Activated T-helper 2 cell treated with anti-CD3 and anti-CD28 coated beads, Interferon-gamma antibody, Interleukin-2, Interleukin-4, amounts not matched to agents 10 μg/mL and 5 μg/mL and 100 μg/mL, durations not matched to agents 14 hours and 24 hours and 36 hours (primary cell): ENCODE measurements at places on chromosomes 7 and 10. TPM values are rescaled to one million over a fixed set of nuclear protein-coding genes. Genes with fewer than 3 reads are reported as not detected.
A peak's percentile ranks its signal among the peaks of the same experiment; 100 is the strongest.

DNA sequence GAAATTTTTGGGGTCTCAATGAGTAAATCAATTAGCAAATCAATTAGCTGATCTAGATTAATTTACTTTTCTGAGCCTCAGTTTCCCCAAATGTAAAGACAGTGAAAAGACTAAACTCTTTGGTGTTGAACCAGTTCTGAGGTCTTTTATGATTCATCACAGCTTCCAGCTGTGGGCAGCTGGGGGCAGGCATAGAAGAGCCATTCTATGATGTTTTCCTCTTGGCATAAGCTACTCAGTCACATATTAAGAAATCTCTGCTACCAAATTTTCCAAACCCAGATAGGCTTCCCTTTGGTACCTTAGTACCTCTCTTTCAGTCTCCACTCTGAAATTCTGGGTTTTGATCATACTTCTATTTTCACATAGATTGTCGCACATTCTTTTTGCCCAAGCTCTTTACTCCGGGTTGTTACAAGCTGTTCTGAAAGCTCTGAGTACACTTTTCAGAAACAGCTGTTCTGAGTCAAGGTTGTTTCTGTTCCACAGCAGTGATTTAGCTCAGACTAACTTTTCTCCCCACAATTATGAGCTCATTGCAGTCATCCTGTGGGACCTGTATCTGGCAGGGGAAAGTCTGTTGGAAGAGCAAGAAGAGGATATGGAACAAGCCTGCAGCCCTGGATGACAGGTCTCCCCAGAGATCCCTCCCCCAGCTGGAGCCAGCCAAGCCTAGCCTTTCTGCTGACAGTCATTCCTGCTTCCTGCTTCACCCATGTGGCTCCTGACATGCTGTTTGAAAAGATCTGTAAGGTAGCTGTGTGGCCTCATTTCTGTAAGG is 599.6 kb upstream of the GHITM start:
- H3K36me3 ChIP-seq, result no peaks in the 10 kb centered on the region
- H3K4me3 ChIP-seq, result no peak overlapping the region
- DNase-seq, result no peak
- no peak overlapping the region for H3K27ac ChIP-seq
- no peaks in the 10 kb centered on the region for H3K27me3 ChIP-seq
- no peaks in the 10 kb centered on the region for H3K4me1 ChIP-seq

The ETV1 gene
- 0.05 and 0.53 TPM in 2 replicates for total RNA-seq

The CDNF gene
- total RNA-seq, result 0.39 and 0.67 TPM in 2 replicates

GRCh38 chr7:142581341-142581740 is 167.9 kb upstream of the PRSS1 start:
- no peaks in the 10 kb centered on the region for H3K36me3 ChIP-seq
- peak overlapping the region; percentile 61 for H3K27ac ChIP-seq
- peak; percentile 17 for DNase-seq
- peaks cover 37% of the 10 kb centered on the region for H3K4me1 ChIP-seq

DNA sequence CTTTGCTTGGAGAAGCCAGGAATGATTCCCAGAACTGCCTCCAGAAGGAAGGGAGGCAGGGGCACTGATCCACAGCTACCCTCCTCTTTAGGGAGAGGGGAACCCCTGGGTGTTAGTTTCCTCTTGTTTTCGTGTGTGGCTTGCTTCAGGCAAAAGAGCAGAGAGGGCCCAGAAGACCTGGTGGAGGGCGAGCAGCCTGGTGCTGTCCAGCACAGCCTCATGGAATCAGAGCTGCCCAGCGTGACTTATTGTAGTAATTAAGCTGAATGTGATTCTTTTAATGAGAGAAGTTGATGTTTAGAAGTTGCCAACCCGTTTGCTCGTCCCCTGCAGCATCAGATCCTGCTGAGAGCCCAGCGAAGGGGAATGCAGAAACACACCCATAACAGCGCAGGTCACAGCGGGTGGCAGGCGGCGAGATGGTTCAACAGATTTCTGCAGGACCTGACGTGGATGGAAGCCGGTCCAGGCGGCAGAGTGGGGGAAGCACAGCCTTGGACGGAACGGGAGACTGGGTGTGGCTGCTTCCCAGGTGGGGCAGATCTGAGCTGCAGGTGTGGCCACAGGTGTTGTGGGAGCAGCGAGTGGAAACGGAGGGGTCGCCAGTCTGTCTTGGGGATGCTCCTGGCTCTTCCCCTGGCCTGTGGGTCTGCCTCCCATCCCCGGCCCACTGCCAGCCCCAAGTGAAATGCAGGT is 53.7 kb upstream of the SHH start:
- no peak overlapping the region for H3K27ac ChIP-seq
- H3K4me1 ChIP-seq, result no peaks in the 10 kb centered on the region
- no peaks in the 10 kb centered on the region for H3K36me3 ChIP-seq
- DNase-seq, result no peak
- no peaks in the 10 kb centered on the region for H3K27me3 ChIP-seq
- H3K4me3 ChIP-seq, result no peak overlapping the region

The PLXNA4 gene
- 0.14 and 0.21 TPM in 2 replicates for total RNA-seq

- peaks cover 88% of the 10 kb centered on the region for H3K36me3 ChIP-seq
- H3K4me1 ChIP-seq, result peaks cover 2% of the 10 kb centered on the region
- H3K27ac ChIP-seq, result no peak overlapping the region
- DNase-seq, result no peak
- no peaks in the 10 kb centered on the region for H3K27me3 ChIP-seq
- no peak overlapping the region for H3K4me3 ChIP-seq
These were observed 35.1 kb upstream of the DNAH11 start for GRCh38 chr7:21507627-21508343.

GRCh38 chr7:154353355-154353767 is 301.2 kb downstream of the DPP6 start:
- no peaks in the 10 kb centered on the region for H3K36me3 ChIP-seq
- no peak for DNase-seq
- no peaks in the 10 kb centered on the region for H3K4me1 ChIP-seq
- no peak overlapping the region for H3K4me3 ChIP-seq
- H3K27me3 ChIP-seq, result no peaks in the 10 kb centered on the region

- H3K4me3 ChIP-seq, result no peak overlapping the region
- no peak for DNase-seq
- no peaks in the 10 kb centered on the region for H3K4me1 ChIP-seq
- no peaks in the 10 kb centered on the region for H3K27me3 ChIP-seq
- H3K36me3 ChIP-seq, result no peaks in the 10 kb centered on the region
These were observed 68.9 kb downstream of the PTPRZ1 start for GRCh38 chr7:121941830-121942229.

DNA sequence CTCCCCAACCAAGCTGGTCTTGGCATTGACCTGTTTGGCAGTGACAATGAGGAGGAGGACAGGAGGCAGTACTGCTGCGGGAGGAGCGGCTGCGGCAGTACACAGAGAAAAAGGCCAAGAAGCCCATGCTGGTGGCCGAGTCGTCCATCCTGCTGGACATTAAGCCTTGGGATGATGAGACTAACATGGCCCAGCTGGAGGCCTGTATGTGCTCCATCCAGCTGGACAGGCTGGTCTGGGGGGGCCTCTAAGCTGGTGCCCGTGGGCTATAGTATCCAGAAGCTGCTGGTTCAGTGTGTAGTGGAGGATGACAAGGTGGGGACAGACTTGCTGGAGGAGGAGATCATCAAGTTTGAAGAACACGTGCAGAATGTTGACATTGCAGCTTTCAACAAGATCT is 39.1 kb upstream of the ZNF273 start:
- no peak overlapping the region for H3K27ac ChIP-seq
- H3K4me1 ChIP-seq, result no peaks in the 10 kb centered on the region
- no peaks in the 10 kb centered on the region for H3K36me3 ChIP-seq
- no peaks in the 10 kb centered on the region for H3K27me3 ChIP-seq

DNA sequence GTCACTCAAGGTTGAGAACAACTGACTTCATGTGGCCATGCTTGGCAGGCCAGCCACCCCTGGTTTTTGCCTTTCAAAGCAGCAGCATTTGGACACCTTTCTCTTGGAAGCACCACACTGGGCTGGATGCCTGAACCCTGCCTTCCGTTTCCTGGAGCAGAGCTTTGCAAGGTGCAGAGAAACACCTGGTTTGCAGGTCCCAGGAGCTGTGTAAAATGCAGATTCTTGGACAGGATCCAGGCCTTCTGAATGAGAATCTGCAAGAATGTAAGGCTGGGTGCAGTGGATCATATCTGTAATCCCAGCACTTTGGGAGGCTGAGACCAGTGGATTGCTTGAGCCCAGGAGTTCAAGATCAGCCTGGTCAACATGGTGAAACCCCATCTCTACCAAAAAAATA is 18.0 kb upstream of the DUSP5 start:
- H3K4me3 ChIP-seq, result no peak overlapping the region
- H3K4me1 ChIP-seq, result peaks cover 2% of the 10 kb centered on the region
- H3K27ac ChIP-seq, result no peak overlapping the region
- peaks cover 6% of the 10 kb centered on the region for H3K27me3 ChIP-seq
- no peak for DNase-seq

DNA sequence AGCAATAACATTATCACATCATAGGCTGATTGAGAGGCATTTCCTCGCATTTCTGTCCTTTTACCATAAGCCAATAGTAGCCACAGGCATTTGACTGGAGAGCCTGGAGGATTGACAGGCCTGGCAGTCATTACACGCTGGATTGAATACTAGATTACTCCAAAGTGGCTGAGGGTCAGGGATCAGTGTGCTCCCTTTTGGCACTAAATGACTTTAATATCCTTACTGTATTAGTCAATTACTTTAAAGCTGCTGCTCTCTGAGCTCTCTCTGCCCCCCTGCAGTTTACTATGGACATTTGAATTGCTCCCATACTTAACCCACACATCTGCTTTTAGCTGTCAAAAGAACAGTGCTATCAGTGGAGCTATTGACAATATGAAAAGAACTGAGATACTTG is 302.0 kb downstream of the TFEC start:
- no peaks in the 10 kb centered on the region for H3K4me1 ChIP-seq
- no peak overlapping the region for H3K4me3 ChIP-seq

- no peaks in the 10 kb centered on the region for H3K27me3 ChIP-seq
- DNase-seq, result no peak
- H3K4me3 ChIP-seq, result no peak overlapping the region
- no peaks in the 10 kb centered on the region for H3K36me3 ChIP-seq
- no peak overlapping the region for H3K27ac ChIP-seq
- no peaks in the 10 kb centered on the region for H3K4me1 ChIP-seq
These were observed 80.8 kb downstream of the SEC23IP start for GRCh38 chr10:119973281-119973680.

DNA sequence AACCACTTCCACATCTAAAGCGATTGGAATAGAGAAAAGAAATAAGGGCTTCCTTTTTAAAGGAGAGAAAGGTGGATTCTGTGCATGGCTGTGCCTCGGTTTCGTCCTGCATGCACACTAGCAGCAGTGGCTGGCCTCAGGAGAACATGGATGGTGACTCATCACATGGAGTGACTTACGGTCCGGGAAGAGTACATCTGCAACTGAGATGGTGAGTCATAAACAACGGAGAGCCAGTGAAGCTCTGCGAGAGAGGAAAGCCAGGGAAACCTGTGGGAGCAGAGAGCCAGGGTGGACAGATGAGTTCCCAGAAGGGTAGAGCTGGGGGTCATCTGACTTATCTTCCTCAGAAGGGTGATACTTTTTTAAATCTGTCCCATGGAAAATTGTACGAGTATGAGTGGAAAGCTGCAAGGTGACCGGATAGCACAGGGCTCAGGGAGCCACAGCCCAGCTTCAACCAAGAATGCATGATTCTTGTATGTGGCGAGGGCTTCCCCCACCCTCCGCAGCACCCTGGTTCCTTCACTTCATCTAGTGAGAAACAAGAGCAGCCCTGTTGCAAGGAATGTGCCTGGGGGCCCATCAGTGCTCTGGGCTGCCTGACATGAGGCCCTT is 259.1 kb downstream of the KLF6 start:
- no peaks in the 10 kb centered on the region for H3K36me3 ChIP-seq
- H3K4me3 ChIP-seq, result no peak overlapping the region
- DNase-seq, result no peak
- no peak overlapping the region for H3K27ac ChIP-seq
- H3K4me1 ChIP-seq, result no peaks in the 10 kb centered on the region

The ACSM6 gene
- total RNA-seq, result not detected in 2 replicates

- H3K27ac ChIP-seq, result no peak overlapping the region
- H3K4me3 ChIP-seq, result no peak overlapping the region
- H3K27me3 ChIP-seq, result no peaks in the 10 kb centered on the region
- no peaks in the 10 kb centered on the region for H3K36me3 ChIP-seq
- no peaks in the 10 kb centered on the region for H3K4me1 ChIP-seq
These were observed 40.8 kb upstream of the CTBP2 start for GRCh38 chr10:125201108-125201524.

DNA sequence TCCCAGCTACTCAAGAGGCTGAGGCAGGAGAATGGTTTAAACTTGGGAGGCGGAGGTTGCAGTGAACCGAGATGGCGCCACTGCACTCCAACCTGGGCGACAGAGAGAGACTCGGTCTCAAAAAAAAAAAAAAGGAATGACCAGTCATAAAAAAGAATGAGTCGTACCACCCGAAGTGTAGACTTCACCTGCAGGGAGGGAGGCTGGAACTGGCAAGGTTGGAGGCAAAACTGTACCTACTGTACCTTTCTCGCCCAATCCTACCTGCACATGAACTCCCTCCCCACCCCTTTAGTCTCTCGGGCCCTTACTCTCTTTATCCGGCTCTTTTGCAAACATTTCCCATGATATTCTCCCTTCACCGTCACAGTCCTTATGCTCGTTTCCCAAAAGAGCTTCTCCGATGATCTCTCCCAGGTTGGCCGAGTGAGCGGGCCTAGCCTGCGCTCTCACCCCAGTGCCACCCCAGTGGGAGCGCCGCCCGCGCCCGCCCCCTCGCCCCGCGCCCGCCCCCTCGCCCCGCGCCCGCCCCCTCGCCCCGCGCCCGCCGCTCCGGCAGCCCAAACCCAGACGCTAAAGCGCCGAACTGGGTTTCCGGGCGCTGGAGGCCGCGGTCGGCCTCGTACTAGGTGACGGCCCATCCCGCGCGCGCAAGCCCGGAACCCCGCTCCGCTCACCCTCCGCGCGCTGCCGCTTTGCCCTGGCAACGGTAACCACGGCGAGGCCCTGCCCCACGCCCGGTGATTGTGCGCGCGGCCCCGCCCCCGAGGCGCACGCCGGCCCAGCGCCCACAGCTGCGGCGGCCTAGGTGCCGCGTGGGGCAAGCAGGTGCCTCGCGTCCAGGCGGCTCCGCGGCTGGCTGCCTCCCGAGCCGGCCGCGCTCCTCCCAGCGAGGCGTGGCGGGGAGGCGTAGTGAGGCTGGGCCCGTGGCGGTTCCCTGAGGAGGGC is at the start of gene SMKR1:
TSS of gene SMKR1 (plus strand) at position 772 of the 948 bp plus-strand sequence. CDS start 294 bp downstream, outside the sequence.
- H3K27ac ChIP-seq, result peak within 1 kb of the TSS; percentile 71
- no peaks in the 10 kb centered on the region for H3K36me3 ChIP-seq
- H3K4me1 ChIP-seq, result peaks cover 28% of the 10 kb centered on the region

The LAMB1 gene
- total RNA-seq, result 0.34 and 0.41 TPM in 2 replicates
